AG09309 (cell line): ENCODE measurements at places on chromosomes 7 and 10.

DNA sequence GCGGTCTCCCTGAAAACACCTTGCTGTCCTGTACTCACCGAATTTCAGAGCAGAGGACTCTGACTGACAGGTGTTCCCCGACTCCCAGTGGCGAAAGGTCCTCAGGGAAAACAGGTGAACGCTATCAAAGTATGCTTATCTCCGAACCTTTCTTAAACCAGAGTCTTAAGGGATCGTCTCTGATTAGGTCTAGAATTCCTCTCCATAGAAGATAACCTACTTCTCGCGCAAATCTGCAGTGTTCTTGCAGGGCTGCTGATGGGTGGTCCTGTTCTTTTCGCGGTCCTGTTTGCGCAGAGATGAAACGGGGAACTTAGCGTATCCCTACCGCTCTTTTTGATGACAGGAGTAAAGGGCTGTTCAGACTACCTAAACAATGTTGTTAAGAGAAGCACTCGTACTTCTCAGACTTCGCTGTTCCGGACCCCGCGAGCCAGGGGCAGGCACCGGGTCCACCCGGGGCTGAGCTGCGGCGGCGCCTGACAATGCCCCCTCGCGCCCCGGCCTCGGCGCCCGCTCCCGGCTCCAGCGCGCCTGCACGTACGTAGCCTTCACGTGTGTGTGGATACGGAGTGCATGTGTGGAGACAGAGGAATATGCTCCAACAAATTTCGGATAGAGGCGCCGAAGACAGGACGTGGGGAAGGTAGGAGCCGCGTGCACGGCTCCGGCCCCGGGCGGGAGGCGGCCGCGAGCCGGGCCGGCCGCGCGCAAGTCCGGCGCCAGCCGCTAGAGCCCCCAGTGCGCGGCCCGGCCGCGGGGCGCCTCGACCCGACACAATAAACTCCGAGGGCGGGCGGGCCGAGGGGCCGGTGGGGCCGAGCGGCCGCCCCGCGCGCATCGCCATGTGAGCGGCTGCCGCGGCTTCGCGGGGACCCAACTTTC lies 766 bp upstream of the ZMYND11 start:
- no peak for DNase-seq

- DNase-seq, result no peak
Observed at GRCh38 chr10:125979976-125980375, 83.6 kb downstream of the FANK1 start.

GRCh38 chr7:158495786-158496185 lies 91.8 kb downstream of the PTPRN2 start:
- no peak for DNase-seq

DNA sequence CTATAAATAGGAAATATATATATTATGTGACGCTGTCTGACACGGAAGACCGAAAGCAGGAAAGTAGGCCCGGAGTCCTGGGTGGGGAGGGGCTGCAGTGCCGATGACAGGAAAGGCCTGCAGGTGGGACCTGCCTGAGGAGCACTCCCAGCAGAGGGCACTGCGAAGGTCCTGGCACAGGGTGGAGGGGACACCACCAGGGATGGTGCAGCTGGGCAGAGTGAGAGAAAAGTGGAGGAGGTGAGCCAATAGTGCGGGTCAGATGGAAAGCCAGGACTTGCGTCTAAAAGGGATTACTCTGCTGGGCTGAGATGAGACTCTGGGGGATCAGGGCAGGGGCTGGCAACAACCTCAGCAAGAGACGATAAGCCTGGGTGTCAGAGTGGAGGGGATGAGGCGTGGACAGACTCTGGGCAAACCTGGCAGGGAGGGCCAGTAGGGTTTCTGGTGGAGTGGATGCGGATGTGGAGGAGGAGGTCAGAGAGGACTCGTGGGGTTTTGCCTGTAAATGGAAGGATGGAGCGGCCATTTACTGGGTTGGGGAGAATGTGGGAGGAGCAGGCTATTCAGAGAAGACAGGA lies 118.2 kb upstream of the ZNF746 start:
- no peak for DNase-seq

DNA sequence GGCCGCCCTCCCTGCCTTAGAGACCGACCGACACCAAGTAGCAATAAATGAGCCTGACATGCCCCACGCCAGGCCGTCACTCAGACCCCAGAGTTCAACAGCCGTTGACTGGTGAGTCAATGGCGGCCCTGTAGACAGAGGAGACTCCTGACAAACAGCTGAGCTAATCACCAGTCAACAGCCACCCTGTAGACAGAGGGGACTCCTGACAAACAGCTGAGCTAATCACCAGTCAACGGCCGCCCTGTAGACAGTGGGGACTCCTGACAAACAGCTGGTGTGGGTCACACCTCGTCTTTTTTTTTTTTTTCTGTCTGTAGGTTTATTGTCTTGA lies 16.9 kb upstream of the KNDC1 start:
- DNase-seq, result no peak

- no peak for DNase-seq
Observed at GRCh38 chr7:152086513-152086912, 61.0 kb downstream of the GALNT11 start.
